Right renal cortex interstitium (tissue), 3 donors: ENCODE measurements at places on chromosomes 6 and 20. TPM values are rescaled to one million over a fixed set of nuclear protein-coding genes. Genes with fewer than 3 reads are reported as not detected.

GRCh38 chr20:44810391-44811149, at the start of gene RIMS4:
Gene RIMS4 (minus strand): TSS chr20:44810546. CDS start chr20:44810271, 275 bp downstream.
- no peak for DNase-seq

The PHACTR1 gene
- polyA plus RNA-seq = 9.9 TPM

The TAGAP gene
- polyA plus RNA-seq = 0.92 TPM

DNA sequence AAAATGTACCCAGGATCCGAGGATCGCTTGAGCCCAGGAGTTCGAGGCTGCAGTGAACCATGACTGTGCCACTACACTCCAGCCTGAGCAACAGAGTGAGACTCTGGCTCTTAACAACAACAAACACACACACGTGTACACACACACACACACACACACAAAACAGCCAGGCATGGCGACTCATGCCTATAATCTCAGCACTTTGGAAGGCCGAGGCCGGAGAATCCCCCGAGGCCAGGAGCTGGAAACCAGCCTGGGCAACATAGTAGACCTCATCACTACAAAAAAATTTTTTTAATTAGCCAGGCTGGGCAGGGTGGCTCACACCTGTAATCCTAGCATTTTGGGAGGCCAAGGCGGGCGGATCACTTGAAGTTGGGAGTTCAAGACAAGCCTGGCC, 23.3 kb upstream of the ARFGEF2 start:
- no peak for DNase-seq

The ZNF311 gene
- 6.5 TPM for polyA plus RNA-seq
